Stimulated activated CD4-positive, alpha-beta T cell treated with anti-CD3 and anti-CD28 coated beads, Interleukin-12 subunit alpha, Interleukin-12 subunit beta, amount 100 ng/mL, for 4 hours (primary cell): ENCODE measurements at places on chromosomes 2 and 18.

GRCh38 chr2:145815933-145816332 is 1296.0 kb upstream of the ZEB2 start:
- DNase-seq = no peak

DNA sequence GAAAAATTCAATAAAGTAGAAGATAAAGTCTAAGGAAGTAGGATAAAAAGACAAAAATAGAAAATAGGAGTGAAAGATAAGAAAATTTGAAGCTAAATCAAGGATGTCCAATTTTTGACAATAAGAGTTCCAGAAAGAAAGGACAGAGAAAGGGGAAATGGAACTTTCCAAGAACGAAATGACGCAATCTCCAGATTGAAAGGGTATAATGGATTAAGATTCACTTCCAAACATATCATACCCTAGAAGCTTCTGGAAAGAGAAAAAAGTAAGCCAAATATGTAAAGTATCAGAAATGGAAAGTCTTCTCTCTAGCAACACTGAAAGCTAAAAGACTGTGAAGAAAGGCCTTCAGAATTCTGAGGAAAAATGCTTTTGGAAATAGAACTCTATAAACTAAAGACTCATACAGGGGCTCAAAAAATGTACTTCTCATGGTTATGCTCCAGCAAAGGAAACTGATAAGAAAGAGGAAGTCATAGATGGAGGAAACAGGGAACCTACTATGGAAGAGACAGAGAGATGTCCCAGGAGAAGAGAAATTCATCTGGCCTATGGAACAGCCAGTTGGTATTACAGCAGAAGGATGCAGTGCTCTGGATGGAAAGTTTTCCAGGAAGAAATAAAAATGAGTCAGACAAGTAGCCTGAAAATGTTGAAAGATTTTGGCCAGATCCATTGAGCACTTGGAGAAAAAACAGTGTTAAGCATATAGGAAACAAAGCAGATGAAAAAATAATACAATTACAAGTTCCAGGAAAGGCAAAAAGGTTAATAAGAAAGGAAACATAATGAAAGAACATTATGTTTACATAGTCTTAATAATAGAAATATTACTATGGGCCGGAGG is 20.1 kb downstream of the CASP8 start:
- no peak for DNase-seq

- DNase-seq = no peak
Measured at GRCh38 chr2:1563943-1564891, 151.0 kb downstream of the TPO start.

- no peak for DNase-seq
Measured at GRCh38 chr18:36752929-36753865, 75.6 kb downstream of the TPGS2 start.

GRCh38 chr2:137155356-137156104 is 390.2 kb downstream of the THSD7B start:
- no peak for DNase-seq

GRCh38 chr2:152694161-152694661 is 23.1 kb downstream of the PRPF40A start:
- no peak for DNase-seq

GRCh38 chr2:127420039-127420864 is 2.0 kb downstream of the PROC start:
- no peak for DNase-seq

GRCh38 chr18:78390952-78391348 is 588.7 kb upstream of the SALL3 start:
- no peak for DNase-seq

- no peak for DNase-seq
Measured at GRCh38 chr2:12697617-12698016, 19.1 kb upstream of the TRIB2 start.

GRCh38 chr2:126534478-126534877 is 121.5 kb upstream of the GYPC start:
- no peak for DNase-seq

DNA sequence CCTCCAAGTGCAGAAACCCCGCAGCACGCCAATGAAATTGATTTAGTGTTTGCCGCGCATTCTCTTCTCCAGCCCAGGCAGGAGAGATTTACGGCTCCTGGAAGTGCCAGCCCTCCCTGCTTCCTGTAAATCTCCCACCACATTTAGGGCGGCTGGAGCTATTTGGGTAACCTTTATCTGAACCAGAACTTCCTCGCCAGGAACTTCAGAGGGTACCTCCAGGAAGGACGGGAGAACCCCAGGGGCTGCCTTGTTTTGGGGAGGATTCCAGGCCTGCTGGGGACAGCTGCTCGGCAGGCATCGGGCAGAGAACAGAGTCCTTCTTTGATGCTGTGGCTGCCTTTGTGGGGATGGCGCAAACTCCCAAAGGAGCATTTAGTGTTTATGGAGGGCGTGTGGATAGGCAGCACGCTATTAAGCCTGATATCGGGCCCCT is 122.0 kb upstream of the MYCN start:
- no peak for DNase-seq
